Caco-2 (cell line): ENCODE measurements at places on chromosomes 2 and 18.

GRCh38 chr2:38141501-38141900 lies 65.5 kb upstream of the CYP1B1 start:
- no peak for DNase-seq

DNA sequence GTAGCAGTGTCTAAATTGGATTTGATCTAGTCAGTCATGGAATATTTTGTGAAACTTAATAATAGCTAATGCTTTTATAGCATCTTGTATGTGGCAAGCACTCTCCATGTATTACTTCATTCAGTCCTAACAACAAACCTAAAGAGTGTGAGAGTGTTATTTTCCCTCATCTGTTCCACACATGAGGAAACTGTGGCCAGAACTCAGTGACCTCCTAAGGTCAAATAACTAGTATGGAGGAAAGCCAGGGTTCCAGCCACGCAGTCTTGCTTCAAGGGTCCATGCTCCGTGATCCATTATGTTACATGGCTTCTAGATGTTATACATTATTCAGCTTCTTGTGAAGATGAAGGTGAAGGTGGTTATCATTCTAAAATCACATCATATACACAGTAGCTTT lies 45.5 kb downstream of the TWSG1 start:
- DNase-seq, result no peak

GRCh38 chr18:8952769-8953760 lies 149.4 kb upstream of the NDUFV2 start:
- no peak for DNase-seq

DNA sequence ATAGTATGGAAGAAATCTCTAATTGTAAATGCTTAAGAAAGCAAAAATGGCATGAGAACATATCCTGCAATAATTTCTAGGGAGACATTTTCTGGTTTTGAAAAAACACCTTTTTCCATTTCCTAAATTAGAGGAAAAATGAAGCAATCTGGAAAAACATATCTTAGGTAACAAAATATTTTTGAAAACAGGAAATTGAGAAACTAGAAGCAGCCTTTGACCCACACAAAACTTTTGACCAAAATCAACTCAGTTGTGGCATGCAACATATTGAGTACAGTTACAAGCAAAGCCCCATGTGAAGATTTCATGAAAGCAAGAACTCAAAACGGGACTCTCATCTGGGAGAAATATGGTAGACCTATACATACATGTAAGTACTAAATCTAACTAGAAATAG lies 28.6 kb upstream of the CHAC2 start:
- no peak for DNase-seq

DNA sequence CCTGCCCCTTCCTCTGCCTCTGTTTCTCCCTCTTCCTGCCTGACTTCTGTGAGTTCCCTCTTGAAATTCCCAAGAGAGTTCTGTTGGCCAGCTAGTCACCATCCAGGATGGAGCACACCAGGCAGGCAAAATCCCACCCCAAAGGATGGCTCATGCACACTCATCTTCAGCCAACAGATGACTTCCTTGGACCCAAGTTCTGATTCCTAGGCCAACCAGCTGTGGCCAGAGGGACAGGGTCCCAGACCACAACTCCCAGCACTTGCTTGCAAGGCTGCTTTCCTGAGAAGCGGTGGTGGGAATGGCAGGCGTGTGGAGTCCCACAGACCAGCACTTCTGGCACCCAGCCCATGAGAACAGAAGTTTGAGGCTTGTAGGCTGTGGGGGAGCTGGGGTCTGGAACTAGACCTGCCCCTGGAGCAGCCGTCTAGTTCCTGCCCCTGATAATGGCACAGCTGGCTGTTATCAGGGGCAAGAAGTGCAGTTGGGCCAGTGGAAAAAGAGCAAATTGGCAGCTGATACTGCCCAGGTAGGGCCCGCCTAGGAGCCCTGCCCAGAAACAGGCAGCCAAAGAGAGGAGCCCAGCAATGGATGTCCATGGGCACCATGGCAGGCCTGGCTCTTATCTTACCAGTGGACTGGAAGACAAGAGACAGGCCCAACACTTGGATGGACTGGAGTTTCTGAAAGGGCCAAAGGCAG lies 56.7 kb downstream of the CYP26B1 start:
- DNase-seq, result no peak

DNA sequence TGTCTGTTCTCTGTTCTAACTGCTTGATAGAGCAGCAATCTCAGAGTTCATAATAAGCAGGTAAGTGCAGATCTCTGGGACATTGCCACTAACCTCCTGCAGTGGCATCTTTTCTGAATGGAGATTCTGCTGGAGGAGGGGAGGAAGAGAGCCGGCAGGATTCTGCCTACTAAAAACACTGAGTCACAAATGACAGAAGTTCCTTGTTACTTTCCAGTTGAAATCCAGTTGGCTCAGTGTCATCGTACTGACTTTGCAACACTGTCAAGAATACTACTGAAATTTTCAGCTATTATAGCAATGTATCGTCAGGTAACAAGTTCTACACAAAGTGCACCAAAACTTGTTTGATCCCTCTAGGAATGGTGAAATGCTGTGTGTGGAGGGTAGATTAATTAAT lies 79.6 kb upstream of the ST6GAL2 start:
- DNase-seq, result no peak

GRCh38 chr2:171718720-171719119 lies 31.5 kb downstream of the DYNC1I2 start:
- no peak for DNase-seq

DNA sequence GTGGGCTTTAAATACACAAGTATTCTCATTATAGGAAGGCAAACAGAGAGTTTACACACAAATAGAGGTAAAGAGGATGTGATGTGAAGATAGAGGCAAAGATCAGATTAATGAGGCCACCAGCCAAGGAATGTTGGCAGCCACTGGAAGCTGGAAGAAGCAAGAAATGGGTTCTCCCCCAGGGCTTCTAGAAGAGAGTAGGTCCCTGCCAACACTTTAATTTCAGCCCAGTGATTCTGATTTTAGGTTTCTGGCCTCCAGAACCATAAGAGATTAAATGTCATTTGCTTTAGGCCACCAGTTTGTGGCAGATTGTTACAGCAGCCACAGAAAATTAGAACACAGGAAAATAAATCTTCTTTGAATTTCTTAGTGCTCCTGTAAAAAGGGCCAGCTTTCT lies 916.7 kb downstream of the CPS1 start:
- no peak for DNase-seq

DNA sequence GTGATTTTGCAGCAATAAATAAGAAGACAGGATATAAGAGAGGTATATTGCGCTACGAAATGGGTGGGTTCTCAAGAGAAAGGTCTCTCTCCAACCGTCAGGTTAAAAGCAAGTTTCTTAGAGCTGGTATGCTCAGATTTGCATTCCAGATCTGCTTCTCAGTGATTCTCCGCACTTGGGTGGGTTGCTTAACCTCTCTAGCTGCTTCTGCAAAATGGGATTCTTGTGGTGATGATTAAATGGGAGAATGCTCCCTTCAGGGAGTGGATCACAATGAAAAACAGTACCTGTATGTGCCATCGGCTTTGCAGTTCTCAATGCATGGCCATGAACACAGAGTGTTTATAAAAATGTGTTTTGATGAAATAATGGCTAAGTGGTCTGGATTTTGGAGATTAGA lies 477.7 kb downstream of the TNS1 start:
- DNase-seq, result no peak

GRCh38 chr2:9570182-9571060 lies 14.8 kb upstream of the ADAM17 start:
- DNase-seq, result no peak

GRCh38 chr2:16103614-16104314 lies 163.4 kb downstream of the MYCN start:
- DNase-seq, result no peak

- DNase-seq, result no peak
Observed at GRCh38 chr2:111028720-111029119, 92.0 kb upstream of the BCL2L11 start.

DNA sequence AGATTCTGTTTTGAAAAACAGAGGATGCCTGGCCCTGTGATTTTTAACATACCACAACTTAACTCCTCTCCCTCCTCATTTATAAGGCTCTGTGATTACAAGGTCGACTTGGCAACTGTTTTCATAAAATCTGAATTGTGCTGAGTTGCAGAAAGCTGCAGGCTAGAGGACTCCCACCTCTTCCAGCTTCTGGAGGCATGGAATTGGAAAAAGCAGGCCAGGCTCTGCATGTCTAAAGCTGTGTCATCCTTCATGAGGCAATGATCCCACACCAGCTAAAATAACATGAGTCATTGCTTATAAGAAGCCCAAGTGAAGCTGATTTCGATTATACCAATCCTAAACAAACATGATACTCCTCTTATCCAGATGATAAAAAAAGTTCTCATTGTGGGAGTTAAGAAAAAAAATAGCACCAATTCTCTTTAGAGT lies 11.7 kb downstream of the ARHGAP28 start:
- no peak for DNase-seq

DNA sequence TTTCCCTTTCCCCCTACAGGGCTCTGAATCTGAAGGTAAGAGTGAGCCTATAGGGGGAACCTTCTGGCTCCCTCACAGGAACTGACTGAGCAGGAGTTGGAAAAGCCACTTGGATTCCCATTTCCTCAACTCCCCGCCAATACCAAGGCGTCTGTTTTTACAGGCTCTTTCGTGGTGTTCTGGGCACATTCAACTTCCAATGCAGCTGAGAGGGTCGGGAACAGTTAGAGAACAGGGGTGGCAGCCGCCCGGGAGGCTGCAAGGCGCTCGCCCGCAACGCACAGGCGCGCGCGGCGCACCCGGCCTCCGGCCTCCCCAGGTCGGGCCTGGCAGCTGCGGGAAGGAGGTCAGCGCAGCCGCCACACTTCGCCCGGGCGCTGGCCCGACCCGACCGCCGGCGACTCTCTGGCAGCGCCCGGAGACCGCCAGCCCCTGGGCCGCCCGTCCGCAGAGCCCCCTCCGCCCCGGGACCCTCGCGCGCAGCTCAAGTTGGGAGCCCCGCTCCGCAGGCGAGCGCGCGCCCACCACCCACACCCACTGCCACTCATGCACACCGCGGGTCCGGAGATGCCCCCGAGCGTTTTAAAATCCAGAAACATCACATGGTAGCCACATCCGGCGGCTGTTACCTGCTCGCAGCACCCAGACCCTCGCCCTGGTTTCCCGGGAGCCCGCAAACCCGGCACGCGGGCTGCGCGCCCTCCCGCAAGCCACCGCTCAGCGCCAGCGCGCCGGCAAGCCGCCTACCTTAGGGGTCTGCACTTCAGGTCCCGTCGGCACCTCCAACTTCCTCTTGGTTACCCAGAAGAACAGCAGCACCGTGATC lies 816 bp downstream of the GALNT14 start:
- no peak for DNase-seq

GRCh38 chr18:2687390-2688001 lies 32.0 kb downstream of the SMCHD1 start:
- no peak for DNase-seq

- DNase-seq, result no peak
Observed at GRCh38 chr18:48742706-48743475, 204.1 kb downstream of the CTIF start.

DNA sequence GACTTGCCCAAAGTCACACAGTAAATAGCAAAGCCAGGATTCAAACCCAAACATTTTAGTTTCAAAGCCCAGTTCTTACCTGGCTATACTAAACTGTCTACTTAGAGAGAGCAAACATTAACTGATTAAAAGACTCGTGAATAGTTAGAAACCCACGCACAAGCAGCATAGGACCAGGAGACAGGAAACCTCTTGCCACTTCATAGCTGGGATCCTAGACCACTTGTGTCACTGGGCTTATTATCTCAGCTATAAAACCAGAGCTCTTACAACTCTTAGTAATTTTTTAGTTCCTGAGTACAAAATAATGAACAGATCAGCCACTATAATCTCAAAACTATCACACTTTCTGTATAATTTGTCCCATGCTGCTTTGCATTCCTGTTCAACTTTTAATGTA lies 2.4 kb upstream of the AAK1 start:
- DNase-seq, result no peak

GRCh38 chr2:115483666-115484065 lies 1041.2 kb downstream of the DPP10 start:
- no peak for DNase-seq

DNA sequence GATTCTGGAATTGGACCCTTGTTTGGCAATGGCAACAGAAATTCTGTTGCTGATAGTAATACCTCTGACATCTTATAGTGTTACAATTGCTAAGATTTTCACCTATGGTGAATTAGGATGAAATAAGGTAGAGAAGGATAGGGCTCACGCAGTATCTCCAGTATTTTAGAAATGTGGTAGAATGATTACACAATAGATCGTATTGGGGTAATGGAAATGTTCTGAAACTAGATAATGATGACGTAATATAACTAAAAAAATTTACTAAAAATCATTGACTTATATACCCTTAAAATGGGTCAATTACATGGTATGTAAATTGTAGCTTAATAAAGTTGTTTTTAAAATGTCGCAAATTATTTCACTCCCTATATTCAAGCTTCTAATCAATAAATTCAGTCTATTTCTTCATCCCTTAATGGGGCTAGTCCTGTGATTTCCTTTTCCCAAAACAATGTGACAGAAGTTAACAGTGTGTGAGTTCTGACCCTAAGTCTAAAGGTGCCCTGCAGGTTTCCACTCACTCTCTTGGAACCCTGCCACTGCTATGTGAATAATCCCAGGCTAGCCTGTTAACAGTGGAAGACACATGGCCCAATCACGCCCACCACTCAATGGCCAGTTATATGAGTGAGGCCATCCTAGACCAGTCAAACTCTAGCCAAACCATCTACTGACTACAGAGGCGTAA lies 31.2 kb downstream of the USP37 start:
- no peak for DNase-seq

- no peak for DNase-seq
Observed at GRCh38 chr2:197140045-197140444, 170.5 kb downstream of the ANKRD44 start.

- no peak for DNase-seq
Observed at GRCh38 chr18:28766027-28766426, 589.1 kb upstream of the CDH2 start.

- DNase-seq, result no peak
Observed at GRCh38 chr18:42351455-42351854, 396.4 kb downstream of the PIK3C3 start.
